ENCODE measurements at places on chromosomes 2 and 18. TPM values are rescaled to one million over a fixed set of nuclear protein-coding genes. Genes with fewer than 3 reads are reported as not detected.

Gene TMEM87B
- total RNA-seq = 17.6 TPM

Gene PMAIP1
- 53.5 TPM for total RNA-seq

Gene ABCG5
- not detected for total RNA-seq

Gene CHRNG
- not detected for total RNA-seq

Gene LYPD6B
- 0.38 TPM for total RNA-seq

Data from NCI-H460 (cell line).